ENCODE measurements at places on chromosomes 3 and 15. TPM values are rescaled to one million over a fixed set of nuclear protein-coding genes. Genes with fewer than 3 reads are reported as not detected.

The VPS8 gene
- 56.1 TPM for total RNA-seq

The IQCF5 gene
- total RNA-seq: not detected

The CCNB2 gene
- total RNA-seq: 57.2 TPM

The AMOTL2 gene
- total RNA-seq: 162 TPM

The NTRK3 gene
- total RNA-seq: under 0.01 TPM

The PEX11A gene
- total RNA-seq: 10.2 TPM

The CP gene
- 0.28 TPM for total RNA-seq

The GP5 gene
- total RNA-seq: under 0.01 TPM

DNA sequence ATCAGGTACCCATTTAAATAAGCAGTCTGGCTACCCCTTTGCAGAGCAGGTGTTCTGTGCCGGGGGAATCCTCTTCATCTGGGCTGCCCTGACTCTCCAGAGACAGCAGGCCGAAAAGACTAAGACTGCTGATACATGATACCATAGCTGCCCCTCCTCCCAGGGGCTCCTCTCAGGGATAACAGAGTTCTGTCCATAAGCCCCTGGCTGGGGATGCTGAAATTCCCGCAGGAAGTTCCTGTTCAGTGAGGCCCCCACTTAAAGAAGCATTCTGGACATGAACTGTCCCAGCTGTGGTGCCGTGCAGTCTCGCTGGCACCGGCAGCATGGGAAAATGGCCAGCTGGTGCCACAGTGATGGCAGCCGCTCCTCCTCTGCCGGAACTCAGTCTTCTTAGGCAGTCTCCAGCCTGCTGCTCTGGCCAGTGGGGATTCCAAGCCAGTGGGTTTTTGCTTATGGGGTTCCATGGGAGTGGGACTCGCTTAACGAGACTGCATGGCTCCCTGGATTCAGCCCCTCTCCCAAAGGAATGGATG lies 1026.2 kb downstream of the NAALADL2 start:
- DNase-seq: no peak

DNA sequence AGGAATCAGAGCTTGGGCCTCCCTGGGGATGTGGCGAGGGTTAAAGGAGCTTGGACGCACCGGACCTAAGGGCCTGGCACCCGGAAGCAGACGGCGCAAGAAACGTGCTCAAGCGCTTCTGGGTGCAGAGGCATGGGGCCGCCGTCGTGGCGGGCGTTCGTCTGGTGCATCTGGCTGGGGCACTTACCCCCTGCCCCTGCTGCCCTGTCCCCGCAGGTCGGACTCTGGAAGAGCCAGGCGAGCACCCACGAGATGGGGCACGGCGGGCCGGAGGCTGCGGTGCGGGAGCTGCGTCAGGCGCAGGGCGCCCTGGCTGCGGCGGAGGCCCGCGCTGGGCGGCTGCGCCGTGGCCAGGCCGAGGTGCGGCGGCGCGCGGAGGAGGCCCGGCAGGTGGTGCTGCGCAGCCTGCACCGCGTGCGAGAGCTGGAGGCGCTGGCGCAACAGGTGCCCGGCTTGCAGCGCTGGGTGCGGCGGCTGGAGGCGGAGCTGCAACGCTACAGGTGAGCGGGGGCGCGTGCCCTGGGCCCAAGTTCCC lies 2.5 kb downstream of the EFCC1 start:
- DNase-seq: no peak

DNA sequence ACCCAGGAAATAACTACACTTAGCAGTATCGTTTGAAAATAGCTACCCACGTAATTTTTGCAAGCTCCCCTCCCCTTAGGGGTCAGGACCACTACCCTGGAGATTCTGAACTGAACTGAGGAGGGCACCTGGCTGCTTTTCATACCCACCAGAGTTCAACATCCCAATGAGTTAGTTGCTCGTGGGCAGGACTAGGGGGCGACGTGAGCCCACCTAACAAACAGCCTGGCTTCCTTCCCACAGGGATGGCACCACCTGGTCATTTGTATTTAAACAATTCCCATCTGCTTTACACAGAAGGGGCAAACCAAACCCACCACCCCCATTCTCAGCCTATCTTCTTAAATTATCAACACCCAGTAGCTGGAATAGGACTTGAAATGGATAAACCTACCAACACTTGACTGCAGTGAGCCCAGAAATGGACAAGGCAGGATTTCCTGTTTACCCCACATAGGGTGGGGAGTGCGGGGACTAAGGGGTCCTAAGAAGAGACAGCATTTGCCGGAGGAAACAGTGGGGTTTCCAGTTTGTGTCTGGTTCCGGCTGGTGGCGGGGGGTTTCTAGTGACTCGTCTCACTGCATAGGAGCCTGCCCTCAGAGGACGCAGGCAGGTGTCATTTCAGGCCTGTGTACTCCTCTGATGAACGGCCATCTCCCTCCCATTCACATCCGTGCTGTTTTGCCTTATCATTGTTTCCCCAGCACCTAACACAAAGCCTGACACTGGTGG lies 11.6 kb upstream of the VGLL4 start:
- DNase-seq: no peak

GRCh38 chr3:113100063-113100462 lies 109.3 kb downstream of the GTPBP8 start:
- no peak for DNase-seq

- DNase-seq: no peak
These were observed 161.8 kb downstream of the EPHB1 start for GRCh38 chr3:134956844-134957243.

- peak; percentile 92 for DNase-seq
These were observed 22.8 kb upstream of the TM2D3 start for GRCh38 chr15:101675015-101675414.

GRCh38 chr3:184872200-184872599 lies 60.2 kb downstream of the VPS8 start:
- no peak for DNase-seq

DNA sequence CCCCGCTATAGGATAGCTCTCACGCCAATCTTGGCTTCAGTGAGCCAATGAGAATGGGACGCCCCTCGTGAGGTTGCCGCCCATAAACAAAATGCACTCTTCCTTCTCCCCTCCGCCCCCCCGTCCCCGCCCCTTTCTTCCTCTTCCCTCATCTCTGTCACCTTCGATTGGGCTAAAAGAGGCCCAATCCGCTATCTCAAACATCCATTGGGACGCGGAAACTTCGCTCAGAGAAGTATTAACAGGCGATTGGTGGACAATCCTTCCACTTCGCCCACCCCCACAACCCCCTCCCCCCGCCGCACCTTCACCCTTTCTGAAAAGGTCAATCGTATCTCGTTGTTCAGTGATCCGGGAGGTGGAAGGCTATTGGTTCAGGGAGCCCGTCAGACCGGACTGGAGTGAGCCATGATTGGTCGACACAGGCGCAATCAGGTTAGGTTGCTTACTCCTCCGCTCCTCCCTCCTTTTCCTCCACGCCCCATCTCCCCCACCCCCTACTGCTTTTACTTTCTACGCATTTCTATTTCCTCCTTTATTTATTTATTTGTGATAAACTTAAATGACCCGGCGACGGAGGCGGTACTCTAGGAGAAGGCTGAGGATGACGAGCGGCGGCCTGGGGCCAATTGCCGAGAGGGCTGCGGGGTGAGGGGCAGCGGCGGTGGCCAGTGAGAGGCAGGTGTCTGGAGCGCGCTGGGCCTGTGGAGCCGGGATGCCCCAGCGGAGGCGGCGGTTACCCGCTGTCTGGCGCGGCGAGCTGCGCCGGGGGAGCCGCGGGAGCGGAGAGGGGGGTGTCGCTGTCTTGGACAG lies 447 bp upstream of the ZBTB20 start:
- peak; percentile 100 for DNase-seq

DNA sequence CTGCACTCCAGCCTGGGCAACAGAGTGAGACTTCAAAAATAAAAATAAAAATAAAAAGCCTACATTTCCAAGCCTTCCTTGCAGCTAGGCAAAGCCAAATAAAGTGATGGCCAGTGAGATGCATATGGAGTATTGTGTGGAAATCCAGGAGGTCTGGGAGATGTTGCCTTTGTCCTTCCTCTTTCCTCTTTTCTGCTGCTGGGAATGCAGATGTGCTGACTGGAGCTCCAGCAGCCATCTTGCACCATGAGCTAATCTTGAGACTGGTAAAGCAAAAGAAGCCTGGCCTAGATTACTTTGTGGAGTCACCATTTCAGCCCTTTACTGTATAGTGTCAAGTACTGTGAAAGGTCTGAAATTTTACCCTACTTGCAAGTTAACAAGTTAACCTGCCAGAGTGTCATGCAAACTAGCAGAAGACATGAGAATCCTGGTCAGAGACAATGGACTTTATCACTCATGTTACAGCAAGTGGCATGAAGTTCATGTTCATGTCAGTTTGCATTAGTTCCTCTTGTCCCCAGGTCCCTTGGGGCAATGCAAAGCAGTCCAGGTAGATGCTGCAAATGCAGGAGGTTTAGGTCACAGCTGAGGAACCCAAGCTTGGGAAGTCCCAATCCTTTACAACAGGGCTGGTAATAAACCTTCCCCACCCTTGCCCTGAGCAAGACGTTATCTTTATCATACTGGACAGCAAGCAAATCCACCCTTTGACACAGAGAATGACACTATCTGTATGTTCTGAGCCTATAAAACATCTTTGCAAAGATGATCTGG lies 103.1 kb downstream of the TLE3 start:
- no peak for DNase-seq

DNA sequence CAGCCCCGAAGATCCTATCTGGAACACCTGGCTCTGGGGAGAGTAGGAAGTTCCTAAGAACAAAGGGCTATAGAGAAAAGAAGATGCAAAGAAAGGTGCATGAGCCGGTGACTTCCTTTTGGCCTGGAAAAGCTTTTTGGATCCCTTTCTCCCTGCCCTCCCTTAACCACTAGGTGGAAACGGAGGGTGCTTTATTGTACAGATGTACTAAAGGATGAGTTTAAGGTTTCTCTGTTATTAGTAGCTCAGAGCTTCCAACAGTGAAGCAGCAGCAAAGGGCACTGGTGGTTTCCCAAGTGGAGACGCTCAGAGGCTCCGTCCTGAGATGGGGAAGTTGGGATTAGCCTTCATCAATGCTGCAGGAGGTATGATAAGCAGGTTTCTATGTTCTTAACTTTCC lies 5.9 kb upstream of the ADGRG7 start:
- peak; percentile 54 for DNase-seq

All from IMR-90 (cell line).